ENCODE measurements at places on chromosomes 3 and 15.

GRCh38 chr3:26281284-26281985 lies 341.1 kb upstream of the LRRC3B start:
- DNase-seq, result no peak

- no peak for DNase-seq
Observed at GRCh38 chr3:139128803-139129202, 84.1 kb upstream of the PRR23C start.

- DNase-seq, result no peak
Observed at GRCh38 chr3:61980041-61980440, 393.3 kb downstream of the FEZF2 start.

DNA sequence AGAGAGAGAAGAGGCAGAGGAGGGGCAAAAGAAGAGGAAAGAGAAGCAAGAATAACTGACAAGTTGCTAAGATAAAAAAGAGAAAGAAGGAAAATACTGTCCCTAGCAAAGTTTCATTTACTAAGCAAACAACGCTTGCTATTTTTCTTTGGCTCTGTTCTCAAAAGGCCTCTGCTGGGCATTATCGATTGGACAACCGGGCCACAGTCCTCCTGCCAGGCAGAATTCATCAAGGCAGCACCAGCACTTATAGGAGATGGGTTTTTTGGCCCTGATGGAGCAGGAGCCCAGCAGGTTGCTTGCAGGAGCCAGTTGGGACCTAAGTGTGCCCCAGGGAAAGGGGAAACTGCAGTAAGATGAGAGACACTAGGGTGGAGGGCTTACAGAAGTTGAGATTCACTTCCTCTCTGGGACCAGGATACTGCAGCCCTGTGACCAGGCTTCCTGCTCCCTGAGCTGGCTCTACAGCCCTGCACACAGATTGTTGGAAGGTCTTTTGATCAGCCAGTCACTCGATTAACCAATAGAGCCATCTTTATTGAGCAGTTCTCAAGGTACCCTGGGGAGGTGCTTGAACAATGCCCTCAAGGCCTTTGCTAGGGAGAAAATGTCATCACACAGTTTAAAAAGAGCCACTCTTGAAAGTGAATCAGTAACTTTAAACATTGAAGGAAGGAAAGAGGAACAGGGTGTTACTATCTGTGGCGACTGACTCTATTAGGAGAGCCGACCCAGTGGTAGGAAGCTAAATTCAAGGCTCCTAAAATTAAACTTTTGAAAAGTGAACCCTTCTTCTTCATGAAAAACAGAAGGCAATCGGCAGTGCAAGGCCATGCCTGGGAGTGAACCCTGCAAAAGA lies 28.8 kb upstream of the GLCE start:
- peak; percentile 20 for DNase-seq

- no peak for DNase-seq
Observed at GRCh38 chr15:50189633-50190032, 7.6 kb downstream of the SLC27A2 start.

- no peak for DNase-seq
Observed at GRCh38 chr15:99051308-99051707, 43.7 kb upstream of the PGPEP1L start.

- no peak for DNase-seq
Observed at GRCh38 chr15:65524226-65524625, 6.0 kb upstream of the HACD3 start.

GRCh38 chr3:179449636-179450035 lies 1.6 kb downstream of the GNB4 start:
- DNase-seq, result no peak

- no peak for DNase-seq
Observed at GRCh38 chr3:102068327-102068726, 219.0 kb downstream of the NFKBIZ start.
